Upper lobe of right lung (tissue), 1 donor: ENCODE measurements at places on chromosomes 2 and 18.

GRCh38 chr2:62176801-62177200 lies 19.1 kb upstream of the B3GNT2 start:
- DNase-seq = no peak

DNA sequence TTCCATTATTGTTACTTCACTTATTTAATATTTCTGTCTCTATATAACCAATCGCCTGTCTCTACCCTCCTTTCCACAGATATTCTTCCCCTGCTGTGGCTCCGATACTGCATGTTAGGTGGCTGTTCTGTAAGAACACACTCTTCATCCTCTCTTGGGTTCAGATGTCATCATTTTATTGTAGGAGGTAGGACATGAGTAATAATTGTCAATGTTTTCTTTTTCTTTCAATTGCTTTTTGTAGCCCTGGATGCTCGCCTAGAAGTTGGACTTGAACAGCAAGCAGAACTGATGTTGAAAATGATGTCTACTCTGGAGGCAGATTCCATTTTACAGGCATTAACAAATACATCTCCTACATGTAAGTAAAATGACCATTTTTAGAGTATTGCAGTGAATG lies 128.6 kb downstream of the BIRC6 start:
- DNase-seq = no peak

- DNase-seq = no peak
These were observed 129.2 kb downstream of the ALPK2 start for GRCh38 chr18:58499527-58500221.

DNA sequence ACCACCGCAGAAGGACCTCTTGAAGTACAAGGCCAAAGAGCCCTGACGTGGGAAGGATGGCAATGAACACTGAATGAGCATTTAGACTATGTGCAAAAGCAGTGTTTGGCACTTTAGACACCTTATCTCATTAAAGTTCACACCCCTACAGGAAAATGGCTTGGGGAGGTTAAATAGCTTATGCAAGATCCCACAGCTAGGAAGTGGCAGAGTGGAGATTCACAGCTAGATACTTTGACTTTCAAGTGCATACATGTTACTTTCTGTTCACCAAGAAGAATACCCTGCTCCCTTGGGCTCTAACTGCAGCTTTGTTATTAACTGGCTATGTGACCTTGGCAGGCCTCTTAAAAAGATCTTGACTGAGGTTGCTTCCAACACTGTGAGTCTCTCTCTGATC lies 58.2 kb downstream of the ICOS start:
- no peak for DNase-seq

DNA sequence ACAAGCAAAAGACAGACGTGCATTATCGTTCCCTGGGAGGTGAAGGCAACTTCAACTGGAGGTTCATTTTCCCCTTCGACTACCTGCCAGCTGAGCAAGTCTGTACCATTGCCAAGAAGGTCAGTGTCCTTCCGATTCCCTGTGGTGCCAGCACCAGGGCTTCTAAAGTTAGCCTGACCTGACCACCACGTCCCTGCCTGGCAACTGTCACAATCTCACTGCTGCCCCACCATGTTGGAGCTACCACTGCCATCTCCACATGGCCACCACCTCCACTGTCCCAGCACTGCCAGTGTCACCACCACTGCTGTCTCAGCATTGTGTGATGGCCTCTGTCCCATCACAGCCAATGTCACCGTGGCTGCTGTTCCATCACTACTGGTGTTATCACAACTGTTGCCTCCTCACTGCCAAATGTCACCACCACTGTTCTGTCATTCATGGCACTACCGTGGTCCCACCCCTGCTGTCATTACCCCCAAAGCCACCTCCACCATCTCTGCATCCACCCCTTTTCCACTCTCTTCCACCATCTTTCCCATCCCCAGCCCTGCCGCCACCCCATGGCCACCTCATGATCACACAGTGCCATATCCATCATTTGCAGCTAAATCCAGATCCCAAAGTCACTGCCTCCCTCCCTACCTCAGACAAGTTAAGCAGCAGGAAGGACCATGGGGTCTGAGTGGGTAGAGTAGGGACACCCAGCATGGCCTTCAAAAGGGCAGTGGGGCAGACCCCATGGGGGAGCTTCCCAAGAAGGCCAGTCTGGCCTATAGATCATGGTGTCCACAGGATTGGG lies 216.5 kb downstream of the DYSF start:
- peak; percentile 45 for DNase-seq

DNA sequence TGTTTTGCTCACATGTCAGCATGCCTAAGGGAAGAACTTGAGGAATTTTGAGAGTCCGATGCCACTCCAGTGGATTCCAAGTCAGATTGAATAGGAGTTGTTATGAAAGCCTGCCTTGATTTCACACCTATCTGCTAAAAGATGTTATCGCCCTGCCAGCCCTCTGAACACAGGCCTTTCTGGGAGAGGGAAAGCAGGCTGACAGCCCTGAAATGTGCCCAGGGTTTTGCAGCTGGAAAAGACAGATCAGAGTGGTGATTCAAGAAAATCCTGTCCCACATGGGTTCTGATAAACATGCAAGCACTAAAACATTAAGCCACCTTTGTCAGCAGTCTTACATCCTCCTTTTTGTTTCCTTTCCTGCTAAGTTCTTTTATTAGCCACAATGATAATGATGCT lies 1752.9 kb upstream of the CELF4 start:
- no peak for DNase-seq

DNA sequence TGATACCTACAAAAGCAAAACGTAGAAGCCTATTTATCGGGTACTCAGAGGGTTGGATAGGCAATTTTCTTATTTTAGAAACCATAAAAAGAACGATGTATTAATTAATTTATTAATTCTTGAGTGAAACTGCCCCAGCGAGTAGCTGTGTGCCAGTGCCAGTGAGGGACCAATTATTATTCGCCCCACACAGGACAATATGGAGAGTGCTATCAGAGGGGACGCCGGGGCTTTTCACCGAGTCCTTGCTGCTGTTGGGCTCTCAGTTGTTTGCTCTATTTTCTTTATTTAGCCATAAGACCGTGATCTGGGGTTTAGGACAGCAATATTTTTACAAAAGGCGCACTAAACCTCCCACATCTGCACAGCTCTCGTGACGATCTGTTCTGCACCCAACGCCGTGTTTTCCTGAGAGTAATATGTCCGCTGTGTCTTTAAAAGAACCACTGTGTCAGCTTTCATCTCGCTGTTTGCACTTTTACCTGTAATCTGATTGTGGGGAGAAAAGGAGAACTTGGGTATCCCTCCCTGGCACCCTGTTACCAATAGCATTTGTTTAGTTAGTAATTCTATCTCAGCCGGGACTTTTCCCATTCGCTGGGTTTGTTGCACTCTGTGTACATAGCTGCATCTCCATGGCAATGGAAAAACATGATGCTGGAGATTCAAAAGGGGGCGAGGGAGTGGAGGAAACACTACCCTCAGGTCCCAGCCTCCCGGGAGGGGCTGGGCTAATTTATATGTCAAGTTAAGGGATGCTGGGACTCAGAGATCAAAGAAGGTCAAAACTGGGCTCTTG lies 30.1 kb upstream of the ZNF516 start:
- DNase-seq = no peak

DNA sequence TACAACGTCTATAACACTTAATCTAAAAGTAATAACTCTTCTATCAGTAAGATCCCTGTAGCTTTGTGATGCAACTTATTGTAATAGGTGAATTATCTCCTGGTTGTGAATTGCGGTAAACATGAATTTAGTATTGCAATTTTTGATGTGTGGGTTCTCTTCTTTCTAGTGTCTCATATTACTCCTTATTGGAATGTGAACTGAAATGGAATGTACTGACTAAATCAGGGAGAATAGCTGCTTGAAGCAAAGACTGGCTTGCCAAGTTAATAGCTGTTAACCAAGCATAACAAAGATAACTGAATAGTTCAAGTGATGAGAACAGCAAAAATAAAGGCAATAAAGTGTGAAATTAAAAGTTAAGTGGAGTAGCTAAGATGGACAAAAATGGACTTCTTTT lies 60.5 kb upstream of the TFPI start:
- no peak for DNase-seq

DNA sequence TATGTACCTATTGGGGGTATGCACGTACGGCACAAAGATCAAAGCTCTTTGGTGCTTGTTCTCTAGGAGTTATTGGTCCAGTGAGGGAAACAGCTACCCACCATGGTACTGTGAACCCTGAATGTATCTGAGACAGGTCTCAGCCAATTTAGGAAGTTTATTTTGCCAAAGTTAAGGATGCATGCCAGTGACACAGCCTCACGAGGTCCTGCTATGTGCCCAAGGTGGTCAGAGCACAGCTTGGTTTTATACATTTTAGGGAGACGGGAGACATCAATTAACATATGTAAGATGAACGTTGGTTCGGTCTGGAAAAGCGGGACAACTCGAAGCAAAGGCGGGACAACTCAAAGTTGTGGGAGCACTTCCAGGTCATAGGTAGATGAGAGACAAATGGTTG lies 75.8 kb downstream of the SOWAHC start:
- no peak for DNase-seq

GRCh38 chr18:39345321-39345720 lies 1779.7 kb upstream of the CELF4 start:
- DNase-seq = no peak

DNA sequence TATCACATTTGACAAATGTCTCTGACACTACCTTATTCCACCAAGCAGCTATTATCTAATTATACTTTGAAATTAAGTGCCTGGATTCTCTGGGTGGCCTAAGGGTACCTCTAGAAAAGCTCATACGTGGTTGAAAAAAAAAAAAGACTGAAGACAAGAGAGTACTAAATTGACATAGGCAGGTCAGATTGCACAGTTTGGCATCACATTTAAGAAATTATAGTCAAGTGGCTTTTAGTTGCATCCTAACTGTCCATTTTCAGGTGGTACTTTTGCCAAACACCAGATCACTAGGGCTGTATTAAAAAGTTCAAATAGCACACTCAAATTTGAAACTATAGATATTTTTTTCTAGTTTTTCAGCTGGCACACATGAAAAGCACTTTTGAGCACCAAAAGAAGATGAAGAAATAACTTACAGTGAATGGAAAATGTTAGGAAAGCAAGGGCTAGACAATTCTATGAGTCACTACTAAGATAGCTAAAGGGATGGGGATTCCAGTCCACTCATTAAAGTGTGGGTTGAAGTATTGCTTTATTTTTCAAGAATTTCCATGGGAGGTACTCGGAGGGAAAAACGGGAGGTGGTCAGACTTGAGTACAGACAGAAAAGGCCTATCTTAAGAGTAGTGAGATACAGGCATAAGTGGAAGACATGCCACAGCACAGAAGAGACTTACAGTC lies 106.5 kb upstream of the COL5A2 start:
- DNase-seq = no peak

DNA sequence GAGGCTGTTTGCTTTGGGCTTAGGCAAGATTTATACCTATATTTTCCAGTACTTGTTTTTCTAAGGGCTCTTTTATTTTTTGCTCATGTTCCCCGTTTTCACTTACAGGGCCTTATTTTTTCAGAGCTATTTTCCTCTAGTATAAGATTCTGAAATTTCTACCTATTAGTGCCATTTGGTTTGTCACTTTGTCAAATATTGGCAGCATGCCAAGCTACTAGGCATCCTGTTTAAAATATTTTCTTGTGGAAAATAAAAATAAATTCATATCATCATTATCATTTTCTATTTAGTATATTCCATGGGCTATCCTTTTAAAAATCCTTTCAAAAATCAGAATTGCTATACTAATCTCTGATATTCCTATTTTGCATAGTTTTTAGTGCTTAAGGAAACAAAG lies 64.8 kb upstream of the CHST9 start:
- DNase-seq = no peak

- DNase-seq = no peak
These were observed 808.1 kb downstream of the RNF144A start for GRCh38 chr2:7725171-7725849.

GRCh38 chr18:64175432-64175831 lies 26.5 kb upstream of the LINC00305 start:
- no peak for DNase-seq
